ENCODE measurements at places on chromosomes 4 and X. TPM values are rescaled to one million over a fixed set of nuclear protein-coding genes. Genes with fewer than 3 reads are reported as not detected.

Gene FRAS1
- total RNA-seq = 0.38 TPM

Gene UCHL1
- total RNA-seq = 24.9 TPM

Gene PPID
- total RNA-seq = 16.0 TPM

Gene FGF13
- 25.7 TPM for total RNA-seq

Gene KLF8
- total RNA-seq = 0.13 TPM

Gene TRAPPC11
- total RNA-seq = 24.0 TPM

Gene PASD1
- not detected for total RNA-seq

Gene HTN3
- total RNA-seq = not detected

Gene KLHL4
- total RNA-seq = 157 TPM
